Left ventricle myocardium superior (tissue), 1 donor: ENCODE measurements at places on chromosomes 1 and 21.
A peak's percentile ranks its signal among the peaks of the same experiment; 100 is the strongest.

DNA sequence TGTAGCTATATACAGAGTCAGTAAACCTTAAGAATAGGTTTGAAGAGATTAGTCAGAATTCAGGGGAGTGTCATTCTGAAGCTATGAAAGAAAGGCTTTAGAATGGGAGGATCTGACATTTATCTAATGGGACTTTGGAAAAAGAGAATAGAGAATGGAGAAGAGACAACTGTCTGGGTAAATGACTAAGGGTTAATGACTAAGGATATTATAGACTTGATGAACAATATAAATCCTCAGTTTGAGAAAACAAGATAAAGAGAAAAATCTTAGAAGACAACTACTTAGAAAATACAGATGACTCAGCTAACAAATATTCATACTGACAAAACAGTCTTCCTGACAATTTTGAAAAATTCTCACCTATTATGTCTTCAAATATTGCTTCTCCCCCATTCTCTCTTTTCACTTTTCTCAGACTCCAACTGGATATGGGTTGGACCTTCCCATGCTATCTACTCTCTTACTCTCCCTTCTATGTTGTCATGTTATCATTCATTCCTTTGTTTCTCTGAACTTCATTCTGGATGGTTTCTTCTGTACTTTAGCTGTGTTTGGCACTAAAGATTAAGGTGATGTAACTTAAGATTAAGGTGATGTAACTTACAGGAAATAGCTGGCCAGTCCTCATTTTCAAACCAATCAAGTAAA lies 20.4 kb downstream of the SLC16A1 start:
- DNase-seq, result no peak

- peak; percentile 61 for DNase-seq
Observed at GRCh38 chr1:93616996-93617669, 64.5 kb downstream of the BCAR3 start.

DNA sequence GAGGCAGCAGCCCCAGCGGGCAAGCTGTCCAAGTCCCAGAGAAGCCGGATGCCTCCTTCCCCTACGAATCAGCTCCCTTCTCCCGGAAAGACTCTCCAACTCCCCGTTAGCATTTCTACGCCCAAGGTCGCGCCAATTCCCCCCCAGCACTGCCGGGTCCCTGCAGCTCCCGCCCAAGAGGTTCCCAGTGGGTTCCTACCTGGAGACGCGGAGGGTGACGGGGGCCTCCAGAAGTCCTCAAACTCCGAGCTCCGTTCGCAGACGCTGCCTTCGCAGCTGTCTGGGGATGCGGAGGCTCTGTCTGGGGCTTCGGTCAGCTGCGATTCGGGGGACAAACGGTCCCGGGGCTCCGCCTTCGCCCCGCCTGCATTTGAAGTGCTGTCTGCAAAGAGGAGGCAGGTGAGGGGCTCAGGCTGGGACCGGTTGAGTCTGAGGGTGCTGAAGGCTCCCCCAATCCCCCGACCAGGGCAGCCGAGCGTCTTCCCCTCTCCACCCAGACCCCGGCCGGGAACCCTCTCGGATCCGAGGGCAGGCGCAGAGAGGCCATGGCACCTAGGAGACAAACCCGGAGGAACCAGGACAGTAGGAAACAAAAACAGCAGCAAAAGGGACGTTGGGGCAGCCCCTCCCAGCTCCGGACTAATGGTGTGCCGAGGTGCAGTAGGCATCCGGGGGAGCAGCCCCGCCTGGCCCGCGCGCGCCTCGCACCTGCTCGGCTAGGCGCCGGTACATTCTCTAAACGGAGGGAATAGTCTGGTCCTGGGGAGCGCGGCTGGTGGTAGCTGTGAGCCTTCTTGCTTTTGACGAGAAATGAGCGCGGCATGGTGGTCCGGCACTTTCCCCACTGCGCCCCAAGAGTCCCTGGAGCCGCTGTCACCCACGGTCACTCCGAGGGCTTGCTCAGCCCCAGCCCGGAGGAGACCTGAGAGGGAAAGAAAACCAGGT lies 3.8 kb downstream of the GFI1 start:
- DNase-seq, result no peak

GRCh38 chr1:203906932-203907331 lies 45.5 kb downstream of the SNRPE start:
- DNase-seq, result no peak

DNA sequence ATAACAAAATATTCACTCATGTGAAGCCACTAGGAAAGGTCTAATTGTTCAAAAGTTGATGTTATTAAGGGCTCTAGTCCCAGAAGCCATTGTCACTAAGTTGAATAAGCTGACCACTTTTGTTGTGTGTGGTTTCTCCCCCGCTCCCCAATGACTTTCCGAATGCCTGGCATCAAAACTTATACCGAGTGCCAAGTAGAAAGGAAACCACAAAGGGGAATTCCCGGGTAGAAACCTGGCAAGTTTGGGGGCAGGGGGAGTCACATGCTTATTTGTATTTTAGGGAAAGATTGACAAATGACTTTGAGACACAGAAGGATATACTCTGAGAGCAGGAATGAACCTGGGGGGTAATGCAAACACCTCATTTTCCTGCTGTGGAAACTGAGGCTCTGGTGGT lies 154.1 kb downstream of the TGFBR3 start:
- DNase-seq, result no peak

DNA sequence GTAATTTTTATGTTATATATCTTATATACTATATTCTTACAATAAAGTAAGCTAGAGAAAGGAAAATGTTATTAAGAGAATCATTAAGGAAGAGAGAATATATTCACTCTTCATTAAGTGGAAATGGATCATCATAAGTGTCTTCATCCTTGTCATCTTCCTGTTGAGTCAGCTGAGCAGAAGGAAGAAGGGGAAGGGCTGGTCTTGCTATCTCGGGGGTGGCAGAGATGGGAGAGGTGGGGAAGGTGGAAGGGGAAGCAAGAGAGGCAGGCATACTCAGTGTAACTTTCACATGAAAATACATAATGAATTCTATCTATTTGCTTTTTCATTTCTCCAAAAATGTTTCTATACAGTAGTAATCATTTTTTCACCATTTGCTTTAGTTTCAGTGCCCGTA lies 5.1 kb downstream of the DNASE2B start:
- DNase-seq, result no peak

DNA sequence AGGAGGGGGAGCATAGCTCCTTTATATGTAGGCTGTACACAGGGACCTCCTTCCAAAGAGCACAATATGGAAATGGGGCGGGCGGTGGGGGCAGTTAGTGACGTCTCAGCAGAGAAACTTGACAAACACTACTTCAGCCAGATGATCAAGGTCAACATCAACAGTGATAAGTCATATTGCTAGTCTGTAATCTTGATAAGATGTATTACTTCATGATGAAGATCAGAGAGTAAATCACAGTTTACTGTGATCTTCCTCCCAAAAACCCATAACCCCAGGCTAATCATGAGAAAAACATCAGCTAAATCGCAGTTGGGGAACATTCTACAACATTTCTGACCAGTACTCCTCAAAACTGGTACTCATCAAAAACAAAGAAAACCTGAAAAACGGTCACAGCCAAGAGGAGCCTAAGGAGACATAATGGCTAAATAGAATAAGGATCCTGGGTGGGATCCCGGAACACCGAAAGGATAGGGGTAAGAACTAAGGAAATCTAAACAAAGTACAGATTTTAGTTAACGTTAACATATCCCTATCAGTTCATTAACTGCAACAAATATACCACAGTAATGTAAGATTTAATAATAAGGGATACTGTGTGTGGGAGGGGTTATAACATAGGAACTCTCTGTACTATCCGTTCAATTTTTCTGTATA lies 20.2 kb downstream of the LPAR3 start:
- DNase-seq, result no peak

DNA sequence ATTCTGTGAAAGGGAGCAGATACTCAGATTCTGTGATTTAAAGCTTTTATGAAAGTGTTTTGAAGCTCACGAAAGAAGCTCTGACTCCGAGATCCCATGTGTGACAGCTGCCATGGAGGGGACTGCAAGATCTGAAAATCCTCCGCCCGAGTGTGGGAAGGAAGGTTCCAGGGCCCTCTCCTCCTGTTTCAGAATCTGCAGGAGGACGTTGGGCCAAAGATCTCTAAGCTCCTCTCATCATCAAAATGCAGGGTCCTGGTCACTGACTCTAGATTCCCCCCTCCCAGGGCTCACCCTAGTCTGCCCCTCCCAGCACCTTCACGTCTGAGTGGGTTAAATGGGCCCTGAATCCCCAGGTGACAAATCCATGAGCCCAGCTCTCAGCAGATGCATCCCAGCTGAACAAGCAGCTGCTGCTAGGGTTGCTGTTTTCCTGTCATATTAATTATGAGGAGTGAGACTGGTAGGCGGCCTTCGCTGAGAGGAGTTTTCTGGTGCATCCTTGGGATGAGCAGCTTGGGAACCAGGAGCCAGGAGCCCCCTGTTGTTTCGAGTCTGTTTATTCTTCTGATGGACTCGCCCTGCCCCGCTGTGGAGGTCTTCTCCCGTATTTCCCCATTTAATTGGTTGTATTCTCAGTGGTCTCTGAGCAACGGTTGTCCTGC lies 402.0 kb downstream of the MATN1 start:
- no peak for DNase-seq

GRCh38 chr1:161705537-161705936 lies 1.5 kb upstream of the FCRLA start:
- no peak for DNase-seq

GRCh38 chr1:86848654-86849053 lies 65.3 kb downstream of the SELENOF start:
- DNase-seq, result no peak

DNA sequence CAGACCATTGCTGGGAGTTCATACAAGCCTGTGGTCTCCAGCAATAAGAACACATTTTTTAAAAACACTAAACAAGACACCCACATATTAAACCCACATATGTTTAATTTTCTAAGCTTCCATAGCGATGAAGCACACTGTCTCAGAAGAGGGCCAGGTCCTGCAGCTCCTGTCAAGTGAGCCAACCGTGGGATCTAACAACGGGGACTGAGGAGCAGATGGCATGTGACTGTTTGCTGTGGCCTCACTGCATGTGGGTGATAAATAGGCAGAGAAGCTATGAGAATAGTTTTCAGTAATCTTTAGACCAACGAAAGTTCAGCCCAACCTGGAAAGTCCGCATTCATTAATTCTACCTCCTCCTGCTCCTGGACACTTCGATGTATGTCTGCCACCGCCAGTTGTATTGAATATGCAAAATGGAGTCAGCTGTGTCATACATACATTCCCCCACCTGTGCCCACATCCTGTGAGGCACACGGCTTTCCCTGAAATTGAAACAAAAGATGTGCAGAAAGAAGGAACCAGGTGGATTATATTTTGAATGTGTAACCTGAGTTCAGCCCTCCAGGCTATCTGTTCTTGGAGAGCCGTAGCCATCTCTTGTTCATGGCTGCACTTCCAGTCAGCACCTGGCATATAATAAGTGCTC lies 88.2 kb downstream of the MIS18A start:
- no peak for DNase-seq

DNA sequence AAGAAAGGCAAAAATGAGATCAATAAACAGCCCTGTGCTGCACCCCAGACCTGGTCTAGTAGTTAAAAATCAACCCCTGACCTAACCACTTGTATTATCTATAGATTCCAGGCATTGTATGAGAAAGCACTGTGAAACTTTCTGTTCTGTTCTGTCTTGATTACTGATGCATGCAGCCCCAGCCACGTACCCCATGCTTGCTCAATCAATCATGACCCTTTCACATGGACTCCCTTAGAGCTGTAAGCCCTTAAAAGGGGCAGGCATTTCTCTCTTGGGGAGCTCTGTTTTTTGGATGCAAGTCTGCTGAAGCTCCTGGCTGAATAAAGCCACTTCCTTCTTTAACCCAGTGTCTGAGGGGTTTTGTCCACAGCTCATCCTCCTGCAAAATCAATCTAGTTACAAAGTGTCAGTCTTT lies 24.2 kb upstream of the CD34 start:
- DNase-seq, result no peak
